ENCODE measurements at places on chromosomes 4 and X. TPM values are rescaled to one million over a fixed set of nuclear protein-coding genes. Genes with fewer than 3 reads are reported as not detected.

DNA sequence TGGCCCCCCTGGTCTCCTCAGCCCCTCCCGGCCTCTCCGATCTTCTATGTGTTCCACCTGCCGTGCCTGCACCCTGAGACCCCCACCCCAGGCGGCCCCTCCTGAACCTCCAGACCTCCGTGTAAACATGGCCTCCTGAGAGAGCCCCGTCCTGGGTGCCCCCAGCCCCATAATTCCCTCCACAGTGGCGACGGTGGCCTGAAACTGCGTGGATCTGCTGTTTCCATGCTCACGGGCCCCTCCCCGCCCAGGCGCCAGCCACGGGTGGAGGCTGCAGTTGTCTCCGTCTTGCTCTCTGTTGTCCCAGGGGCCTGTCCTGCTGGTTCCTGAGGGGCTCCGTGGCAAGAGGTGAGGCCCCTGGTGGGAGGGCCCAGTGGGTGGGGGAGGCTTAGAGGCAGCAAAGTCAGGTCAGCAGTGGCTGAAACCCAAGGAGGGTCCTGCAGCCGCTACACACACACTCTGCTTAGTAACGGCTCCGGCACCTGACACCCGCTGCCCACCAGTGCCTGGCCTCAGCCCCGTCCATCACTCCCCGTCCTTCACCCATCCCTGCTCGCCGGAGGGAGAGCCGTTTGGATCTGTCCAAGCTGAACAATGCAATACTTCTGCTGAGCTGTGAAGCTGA lies 75.8 kb downstream of the FAM53A start:
- H3K36me3 ChIP-seq, result no peaks in the 10 kb centered on the region
- no peaks in the 10 kb centered on the region for H3K4me1 ChIP-seq
- H3K27ac ChIP-seq, result no peak overlapping the region
- no peak for DNase-seq
- H3K27me3 ChIP-seq, result no peaks in the 10 kb centered on the region

DNA sequence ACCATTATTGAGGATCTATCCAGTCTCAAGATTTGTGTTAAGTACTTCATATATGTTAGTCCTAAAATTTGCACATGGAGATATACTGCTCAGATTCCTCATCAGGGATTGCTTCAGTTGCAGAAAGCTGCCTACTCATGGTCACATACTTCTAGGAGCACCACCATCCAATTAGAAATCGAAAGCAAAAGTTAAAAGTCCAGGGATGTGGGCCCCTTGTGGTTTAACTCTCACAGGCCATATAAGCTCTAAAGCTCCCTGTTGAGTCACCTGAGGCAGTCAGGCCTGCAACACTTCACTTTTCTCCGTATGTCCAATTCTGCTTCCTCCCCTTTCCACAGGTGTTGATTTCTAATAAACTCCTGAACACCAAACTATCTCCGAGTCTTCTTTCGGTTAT lies 84.2 kb downstream of the CNOT6L start:
- H3K27ac ChIP-seq, result no peak overlapping the region
- peak overlapping the region; percentile 26 for H3K4me3 ChIP-seq
- H3K4me1 ChIP-seq, result peaks cover 16% of the 10 kb centered on the region
- H3K36me3 ChIP-seq, result no peaks in the 10 kb centered on the region
- peak; percentile 52 for DNase-seq

DNA sequence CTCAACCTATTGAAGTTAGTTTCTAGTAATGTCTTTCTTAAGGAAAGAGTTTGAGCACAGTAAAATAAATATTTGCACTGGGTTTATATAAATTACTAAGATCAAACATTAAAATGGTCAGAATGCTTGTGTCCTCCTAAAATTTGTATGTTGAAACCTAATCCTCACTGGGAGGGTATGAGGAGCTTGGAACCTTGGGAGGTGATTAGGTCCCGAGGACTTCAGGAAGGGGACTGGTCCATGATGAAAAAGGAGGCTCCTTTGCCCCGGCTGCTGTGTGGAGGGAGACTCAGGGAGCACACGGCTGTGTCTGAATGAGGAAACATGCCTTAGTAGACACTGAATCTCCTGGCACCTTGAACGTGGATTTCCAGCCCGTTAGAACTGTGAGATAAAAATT lies 221.9 kb downstream of the TENM3 start:
- H3K36me3 ChIP-seq, result no peaks in the 10 kb centered on the region
- no peak overlapping the region for H3K4me3 ChIP-seq
- no peak for DNase-seq
- H3K27me3 ChIP-seq, result no peaks in the 10 kb centered on the region

DNA sequence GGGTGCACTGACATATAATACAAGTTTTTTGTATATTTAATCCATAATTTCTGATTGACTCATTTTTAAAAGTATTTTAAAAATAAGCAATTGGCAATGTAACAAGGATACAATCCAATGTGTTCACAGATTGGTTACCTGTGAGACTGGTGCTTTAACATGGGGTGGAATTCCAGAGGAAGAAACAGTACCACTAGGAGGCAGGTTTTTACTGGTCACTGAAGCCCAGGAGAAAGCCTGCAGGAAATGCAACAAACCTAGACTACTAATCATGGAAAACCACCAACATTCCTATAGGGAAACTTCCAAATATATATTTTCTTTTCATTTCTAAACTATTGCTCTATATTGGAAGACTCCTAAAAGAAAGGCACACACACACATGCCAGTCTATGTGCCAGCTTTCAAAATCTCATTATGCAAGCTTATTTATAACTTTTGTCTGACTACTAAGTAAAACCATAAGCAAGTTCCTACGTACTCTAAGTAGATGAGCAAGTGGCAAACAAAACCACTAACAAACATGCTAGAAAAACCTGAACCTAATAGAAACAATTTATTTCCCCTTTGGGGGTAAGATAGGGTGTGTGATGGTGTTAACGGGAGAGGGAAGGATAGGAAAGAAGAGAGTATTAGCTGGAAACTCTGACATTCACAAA lies 19.2 kb downstream of the G3BP2 start:
- peaks cover 7% of the 10 kb centered on the region for H3K4me1 ChIP-seq
- no peak overlapping the region for H3K27ac ChIP-seq
- peaks cover 40% of the 10 kb centered on the region for H3K36me3 ChIP-seq
- no peak overlapping the region for H3K4me3 ChIP-seq

DNA sequence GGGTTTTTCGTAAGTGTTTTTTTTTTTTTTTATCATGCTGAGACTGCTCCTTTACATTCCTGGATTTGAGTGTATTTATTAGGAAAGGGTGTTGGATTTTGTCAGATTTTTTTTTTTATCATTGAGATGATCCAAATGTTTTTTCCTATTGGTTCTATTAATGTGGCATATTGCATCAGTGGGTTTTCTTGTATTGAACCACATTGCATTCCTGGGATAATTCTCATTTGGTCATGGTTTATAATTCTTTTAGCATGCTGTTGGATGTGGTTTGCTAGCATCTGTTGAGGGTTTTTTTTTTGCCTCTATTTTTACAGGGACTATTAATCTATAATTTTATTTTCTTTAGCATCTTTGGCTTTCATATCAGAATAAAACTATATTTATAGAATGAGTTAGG lies 28.8 kb downstream of the COL4A5 start:
- no peak for DNase-seq
- no peaks in the 10 kb centered on the region for H3K36me3 ChIP-seq
- no peaks in the 10 kb centered on the region for H3K27me3 ChIP-seq
- no peaks in the 10 kb centered on the region for H3K4me1 ChIP-seq

DNA sequence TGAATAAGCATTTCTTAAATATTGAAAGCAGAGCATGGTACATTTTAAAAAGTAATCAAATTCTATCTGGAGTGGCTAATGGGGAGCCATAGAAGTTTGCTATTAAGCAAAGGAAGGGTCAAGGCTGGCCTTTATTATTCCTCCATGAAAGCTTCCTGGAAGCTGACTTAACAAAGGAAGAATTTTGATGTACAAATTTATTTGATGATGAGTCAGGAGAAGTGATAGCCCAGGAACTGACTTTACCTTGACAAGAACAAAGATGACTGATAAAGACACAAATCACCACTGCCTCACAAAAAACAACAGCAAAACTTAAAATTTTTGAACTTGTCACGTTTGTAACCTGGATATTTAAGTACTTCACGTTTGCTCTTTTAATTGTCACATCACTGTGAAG lies 872.1 kb downstream of the PCDH7 start:
- no peak overlapping the region for H3K27ac ChIP-seq
- no peaks in the 10 kb centered on the region for H3K4me1 ChIP-seq
- no peaks in the 10 kb centered on the region for H3K27me3 ChIP-seq
- no peak overlapping the region for H3K4me3 ChIP-seq
- DNase-seq, result no peak

- peak overlapping the region; percentile 20 for H3K4me3 ChIP-seq
- peak overlapping the region; percentile 73 for H3K27ac ChIP-seq
- H3K36me3 ChIP-seq, result no peaks in the 10 kb centered on the region
- no peaks in the 10 kb centered on the region for H3K27me3 ChIP-seq
These were observed 30.1 kb downstream of the KDM6A start for GRCh38 chrX:44903107-44903506.

DNA sequence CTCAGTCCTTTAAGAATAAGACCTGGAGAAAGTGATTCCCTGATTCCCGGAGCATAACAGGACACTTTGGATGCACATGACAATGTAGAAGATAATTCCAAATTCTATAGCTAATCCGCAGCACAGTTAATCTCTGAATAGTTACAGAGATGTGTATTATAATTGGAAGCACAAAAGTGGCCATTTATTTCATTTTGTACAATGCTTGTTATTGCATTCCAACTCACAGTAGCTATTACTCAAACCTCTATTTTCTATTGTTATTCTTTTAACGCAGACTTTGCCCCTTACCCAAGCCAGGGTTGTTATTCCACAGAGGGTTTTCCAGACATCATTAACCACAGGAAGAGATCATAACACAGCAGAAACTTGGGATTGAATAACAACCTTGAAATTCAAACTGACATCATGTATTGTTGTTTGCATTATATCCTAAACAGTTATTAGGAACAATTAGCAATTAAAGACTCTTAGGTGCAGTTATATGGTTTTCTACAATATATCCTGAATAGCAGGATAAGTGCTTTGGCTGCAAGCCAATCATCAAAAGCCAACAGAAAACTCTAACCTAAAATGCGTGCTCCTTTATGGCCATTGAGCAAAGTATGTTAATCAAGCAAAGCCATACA lies 984.0 kb upstream of the TENM3 start:
- no peak overlapping the region for H3K27ac ChIP-seq
- H3K27me3 ChIP-seq, result no peaks in the 10 kb centered on the region
- no peak for DNase-seq
- no peaks in the 10 kb centered on the region for H3K36me3 ChIP-seq
- no peak overlapping the region for H3K4me3 ChIP-seq

DNA sequence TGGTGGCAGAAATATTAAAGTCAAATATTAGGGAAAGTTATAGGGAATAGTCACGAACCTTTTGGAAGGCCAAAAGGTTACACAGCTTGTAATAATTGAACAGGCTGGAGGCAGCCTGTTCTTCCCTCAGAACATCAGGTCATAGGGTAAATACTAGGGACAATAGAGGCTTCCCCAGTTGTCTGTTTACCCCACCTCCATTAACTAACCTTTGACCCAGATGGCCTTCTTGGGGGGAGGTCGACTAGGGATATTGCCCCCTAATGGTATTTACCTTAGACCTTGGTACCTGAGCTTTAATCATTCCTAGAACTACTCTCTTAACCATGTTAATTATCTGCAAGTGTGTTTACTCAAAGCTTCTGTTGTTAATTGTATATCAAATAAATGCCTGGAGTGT lies 26.0 kb downstream of the C4orf17 start:
- no peaks in the 10 kb centered on the region for H3K27me3 ChIP-seq
- H3K4me3 ChIP-seq, result no peak overlapping the region
- DNase-seq, result no peak
- no peaks in the 10 kb centered on the region for H3K36me3 ChIP-seq
- H3K27ac ChIP-seq, result no peak overlapping the region

DNA sequence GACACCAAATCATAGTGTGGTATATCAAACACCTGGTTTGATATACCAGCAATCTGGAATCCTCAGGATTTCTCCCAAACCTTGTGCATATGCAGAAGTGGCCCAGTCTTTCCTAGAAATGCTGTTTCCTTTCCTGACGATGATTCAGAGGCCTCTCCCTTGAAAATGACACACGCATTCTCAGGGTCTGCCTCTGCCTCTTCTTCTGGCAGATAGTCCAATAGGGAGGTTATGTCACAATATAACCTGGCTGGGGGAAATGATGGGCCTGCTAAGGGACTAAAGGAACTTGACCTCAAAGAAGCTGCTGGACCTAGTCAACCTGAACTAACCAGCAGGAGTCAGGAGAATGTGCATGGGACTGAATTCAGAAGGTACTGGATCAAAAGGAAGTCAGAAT lies 435.2 kb downstream of the IDS start:
- no peak overlapping the region for H3K4me3 ChIP-seq
- H3K27me3 ChIP-seq, result no peaks in the 10 kb centered on the region
- H3K4me1 ChIP-seq, result no peaks in the 10 kb centered on the region
- no peak overlapping the region for H3K27ac ChIP-seq
- no peak for DNase-seq

DNA sequence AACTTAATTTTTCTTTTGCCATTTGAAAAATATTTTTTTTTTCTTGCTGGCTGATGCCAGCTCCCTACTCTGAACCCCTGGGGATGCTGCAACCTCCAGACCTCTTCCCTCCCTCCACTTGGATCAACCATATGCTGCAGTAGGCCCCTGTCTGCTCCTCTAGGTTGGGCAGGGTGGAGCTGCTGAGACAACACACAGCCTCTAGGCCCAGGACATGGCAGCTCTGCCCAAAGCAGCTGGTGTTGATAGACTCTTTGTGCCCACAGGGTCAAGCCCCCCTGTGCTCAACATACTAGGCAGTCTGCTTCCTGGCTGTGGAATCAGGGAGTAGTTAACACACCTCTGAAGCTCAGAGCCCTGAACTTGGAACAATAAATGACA lies 19.9 kb upstream of the CLNK start:
- no peaks in the 10 kb centered on the region for H3K27me3 ChIP-seq
- H3K36me3 ChIP-seq, result no peaks in the 10 kb centered on the region
- no peak for DNase-seq
- H3K4me1 ChIP-seq, result no peaks in the 10 kb centered on the region

GRCh38 chr4:94634271-94634670 lies 123.5 kb upstream of the BMPR1B start:
- no peaks in the 10 kb centered on the region for H3K4me1 ChIP-seq
- no peaks in the 10 kb centered on the region for H3K36me3 ChIP-seq
- no peak for DNase-seq
- no peak overlapping the region for H3K4me3 ChIP-seq

DNA sequence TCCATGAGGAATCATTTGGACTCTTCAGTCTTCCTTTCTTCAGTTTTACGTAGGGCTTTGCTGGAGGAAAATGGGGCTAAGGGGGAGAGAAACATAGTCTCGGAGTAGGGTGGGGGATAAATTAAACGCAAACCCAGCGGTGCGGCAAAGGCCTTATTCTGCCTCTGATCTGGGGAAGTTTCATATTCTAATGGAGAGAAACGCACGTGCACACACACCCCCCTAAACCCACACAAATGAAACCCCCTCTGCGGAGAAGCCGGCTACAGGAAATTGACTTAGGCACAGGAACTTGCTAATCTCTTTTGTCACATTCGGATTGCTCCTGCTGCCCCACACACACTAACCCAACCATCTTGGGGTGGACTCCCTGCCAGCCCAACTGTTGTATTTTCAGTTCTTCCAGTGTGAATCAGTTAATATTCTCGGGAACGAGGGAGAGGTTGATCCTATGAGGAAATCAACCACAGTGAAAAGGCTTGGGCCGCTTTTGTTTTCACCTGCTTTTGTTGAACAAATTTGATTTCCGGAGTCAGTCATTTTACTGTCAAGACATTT lies at the start of gene RHOH:
RHOH (plus strand) TSS at position 308 of the 558 bp plus-strand sequence. CDS start 46,356 bp downstream, outside the sequence.
- H3K36me3 ChIP-seq, result no peaks in the 10 kb centered on the region
- no peaks in the 10 kb centered on the region for H3K4me1 ChIP-seq
- peak within 1 kb of the TSS; percentile 92 for H3K27ac ChIP-seq
- H3K4me3 ChIP-seq, result peak within 1 kb of the TSS; percentile 88
- no peak for DNase-seq

The CSAG2 gene
- polyA plus RNA-seq, result not detected

The BEX2 gene
- 1.0 TPM for polyA plus RNA-seq

The AMELX gene
- polyA plus RNA-seq, result not detected

The GABRE gene
- polyA plus RNA-seq, result not detected

The CFI gene
- not detected for polyA plus RNA-seq

The ADH7 gene
- not detected for polyA plus RNA-seq

All from GM12878 (cell line).